NCI-H1930 (cell line): ENCODE measurements at places on chromosomes 5 and 9.

GRCh38 chr5:10420468-10420867 lies 21.2 kb upstream of the ROPN1L start:
- no peak for DNase-seq

GRCh38 chr9:135255841-135256580 lies 168.5 kb downstream of the OLFM1 start:
- DNase-seq: no peak

GRCh38 chr5:176481711-176482110 lies 33.5 kb downstream of the FAF2 start:
- no peak for DNase-seq

GRCh38 chr9:77575785-77576184 lies 72.3 kb downstream of the GNA14 start:
- no peak for DNase-seq

DNA sequence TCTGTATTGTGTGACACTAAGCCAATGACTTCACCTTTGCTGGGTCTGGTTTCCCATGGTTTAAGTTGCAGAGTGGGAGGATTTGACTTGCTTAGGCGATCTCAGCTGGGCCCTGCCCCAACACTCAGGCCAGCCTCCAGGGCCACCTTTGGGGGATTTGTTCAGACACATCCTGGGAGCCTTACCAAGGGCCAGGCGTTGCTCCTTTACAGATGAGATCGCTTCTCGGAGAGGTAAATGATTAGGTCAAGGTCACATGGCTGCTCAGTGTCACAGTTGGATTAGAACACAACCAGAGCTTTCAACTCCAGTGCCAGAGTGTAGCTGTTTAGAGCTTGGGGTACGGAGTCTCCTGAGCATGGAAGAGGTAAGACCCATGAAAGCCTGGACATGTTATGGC lies 57.5 kb downstream of the COL27A1 start:
- no peak for DNase-seq

DNA sequence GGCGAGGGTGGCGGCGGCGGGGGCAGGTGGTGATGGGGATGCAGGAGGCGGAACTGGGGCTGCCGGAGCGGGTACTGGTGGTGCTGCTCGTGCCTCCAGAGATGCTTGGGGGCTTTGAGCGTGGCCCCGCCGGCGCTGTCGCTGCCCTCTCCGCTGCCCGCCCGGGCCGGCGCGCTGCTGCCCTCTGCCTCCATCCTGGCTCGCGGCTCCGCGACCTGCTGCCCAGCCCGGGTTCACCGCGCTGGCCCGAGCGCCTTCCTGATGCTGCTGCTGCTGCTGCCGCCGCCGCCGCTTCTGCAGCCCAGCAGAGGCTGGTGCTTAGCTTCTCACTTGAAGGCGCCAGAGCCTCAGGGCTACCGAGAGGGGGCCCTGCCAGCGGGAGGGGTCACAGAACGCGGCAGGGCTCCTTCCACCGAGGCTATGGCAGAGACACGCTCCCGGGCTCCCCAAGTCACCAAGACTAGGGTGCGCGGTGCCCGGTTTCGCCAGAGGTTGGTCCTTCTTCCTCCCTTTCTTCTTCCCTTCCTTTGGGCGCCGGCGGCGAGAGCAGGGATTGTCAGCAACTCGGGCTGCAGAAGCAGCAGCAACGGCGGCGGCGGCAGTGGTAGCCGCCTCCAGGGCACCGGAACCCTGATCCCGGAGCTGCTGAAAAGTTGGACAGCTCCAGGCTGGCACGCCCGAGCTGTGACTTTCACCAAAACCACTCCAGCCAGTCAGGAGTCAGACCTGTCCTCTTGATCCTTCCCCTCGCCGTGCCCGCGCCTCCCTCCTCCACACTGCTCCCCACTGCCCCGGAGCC lies at the start of gene PDE4D:
PDE4D (minus strand) TSS at position 298 of the 799 bp plus-strand sequence.
- DNase-seq: no peak

DNA sequence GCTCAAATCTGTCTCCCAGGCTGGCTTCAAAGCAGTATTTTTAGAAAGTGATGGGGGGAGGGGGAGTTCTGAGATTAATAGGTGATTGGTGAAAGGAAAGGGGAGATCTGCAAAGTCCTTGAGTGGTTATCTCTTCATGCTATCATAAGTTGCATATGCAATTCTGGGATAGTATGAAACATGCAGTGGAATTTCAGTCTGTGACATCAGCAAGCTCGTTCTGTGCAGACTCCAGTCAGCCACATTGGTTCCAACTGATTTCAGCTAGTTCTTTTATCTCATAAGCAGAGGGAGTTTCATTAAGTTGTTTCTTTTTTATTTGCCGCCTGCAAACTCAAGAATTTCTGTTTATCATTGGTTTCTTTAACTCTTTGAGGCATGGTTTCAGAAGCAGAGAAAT lies 180.5 kb upstream of the SH3GL2 start:
- DNase-seq: no peak

- DNase-seq: no peak
Measured at GRCh38 chr5:140202078-140202477, 27.1 kb downstream of the CYSTM1 start.

DNA sequence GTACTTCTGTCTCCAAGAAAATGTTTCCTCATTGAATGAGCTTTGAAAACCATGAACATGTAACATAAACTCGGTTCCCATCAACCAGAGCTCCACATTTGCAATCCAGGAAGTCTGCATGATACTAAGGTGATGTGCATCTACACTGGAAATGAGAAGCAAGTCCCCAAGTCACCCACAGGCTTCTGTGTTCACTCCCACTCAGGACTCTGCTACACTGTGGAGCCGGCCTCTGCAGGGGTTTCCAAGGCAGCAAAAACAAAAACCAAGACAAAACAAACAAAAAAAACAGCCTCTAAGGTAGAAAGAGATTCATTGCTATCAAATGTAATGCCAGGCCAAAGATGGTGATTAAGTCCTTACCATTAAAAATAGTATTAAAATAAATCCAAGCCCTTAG lies 593.7 kb downstream of the IRX1 start:
- no peak for DNase-seq

- DNase-seq: no peak
Measured at GRCh38 chr9:27548055-27548741, 18.6 kb upstream of the MOB3B start.

DNA sequence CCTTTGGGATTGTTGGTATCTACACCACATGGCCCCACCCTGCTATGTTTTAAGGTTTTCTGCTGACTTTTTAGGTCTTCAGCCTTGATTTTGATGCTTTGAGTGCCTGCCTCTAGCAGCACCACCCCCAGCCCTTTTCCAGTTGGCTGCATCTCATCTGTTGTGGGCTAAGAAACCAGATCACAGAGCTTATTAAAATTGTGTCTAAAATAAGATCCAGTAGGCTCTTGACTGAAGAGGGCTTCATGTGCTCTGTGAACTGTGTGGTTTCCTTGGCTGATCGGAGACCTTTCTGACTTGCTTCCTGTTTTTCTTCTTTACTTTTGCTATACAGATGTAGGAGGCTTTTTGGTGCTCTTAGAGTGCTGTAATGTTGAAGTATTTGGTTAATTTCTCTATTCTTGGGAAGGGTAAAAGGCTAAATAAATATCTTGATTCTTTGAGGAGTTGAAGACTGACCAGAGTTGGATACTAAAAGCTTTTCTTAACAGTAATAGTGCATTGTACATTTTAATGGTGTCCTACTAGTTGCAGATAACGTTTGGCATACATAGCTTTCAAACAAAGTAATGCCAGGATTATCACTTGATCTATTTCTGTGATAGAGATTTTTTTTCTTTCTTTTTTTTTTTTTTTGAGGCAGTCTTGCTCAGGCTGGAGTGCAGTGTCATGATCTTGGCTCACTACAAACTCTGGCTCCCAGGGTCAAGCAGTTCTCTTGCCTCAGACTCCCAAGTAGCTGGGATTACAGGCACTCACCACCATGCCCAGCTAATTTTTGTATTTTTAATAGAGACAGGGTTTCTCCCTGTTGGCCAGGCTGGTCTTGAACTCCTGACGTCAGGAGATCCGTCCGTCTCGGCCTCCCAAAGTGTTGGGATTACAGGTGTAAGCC lies 4.5 kb downstream of the UBE2D2 start:
- no peak for DNase-seq
